ENCODE measurements at places on chromosomes 3 and 15.

DNA sequence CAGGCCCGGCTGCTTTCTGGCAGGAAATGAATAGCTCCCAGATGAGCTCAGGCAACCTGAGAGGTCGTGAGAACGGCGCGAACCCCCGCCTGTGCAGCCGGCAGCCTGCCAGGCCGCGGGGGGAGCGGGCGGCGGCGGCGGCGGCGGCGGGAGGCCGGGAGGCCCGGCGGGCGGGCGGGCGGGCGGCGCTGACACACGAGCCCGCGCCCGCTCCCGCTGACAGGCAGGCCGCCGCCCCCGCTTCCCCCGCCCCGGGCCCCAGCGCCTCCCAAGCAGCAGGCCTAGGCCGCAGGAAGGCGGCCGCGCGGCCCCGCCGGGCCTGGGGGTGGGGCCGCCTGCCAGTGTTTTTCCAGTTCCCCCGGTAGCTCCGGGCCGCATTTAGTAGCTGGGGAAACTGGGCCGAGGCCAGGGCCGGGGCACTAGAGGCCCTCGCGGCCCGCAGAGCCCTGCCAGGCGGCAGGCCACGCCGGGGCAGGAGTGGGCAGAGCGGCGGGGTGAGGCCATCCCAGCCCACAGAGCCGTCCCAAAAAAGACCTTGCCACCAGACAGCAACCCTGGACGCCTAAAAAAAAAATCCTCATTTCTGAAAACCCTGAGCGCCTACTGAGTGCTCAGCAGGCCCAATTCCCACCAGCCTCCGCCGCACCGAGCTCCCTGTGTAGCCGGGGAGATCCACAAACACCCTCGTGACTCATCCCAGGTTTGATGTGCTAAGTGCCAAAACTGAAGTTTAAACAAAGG is 5.6 kb downstream of the HES1 start:
- DNase-seq = peak; percentile 82

DNA sequence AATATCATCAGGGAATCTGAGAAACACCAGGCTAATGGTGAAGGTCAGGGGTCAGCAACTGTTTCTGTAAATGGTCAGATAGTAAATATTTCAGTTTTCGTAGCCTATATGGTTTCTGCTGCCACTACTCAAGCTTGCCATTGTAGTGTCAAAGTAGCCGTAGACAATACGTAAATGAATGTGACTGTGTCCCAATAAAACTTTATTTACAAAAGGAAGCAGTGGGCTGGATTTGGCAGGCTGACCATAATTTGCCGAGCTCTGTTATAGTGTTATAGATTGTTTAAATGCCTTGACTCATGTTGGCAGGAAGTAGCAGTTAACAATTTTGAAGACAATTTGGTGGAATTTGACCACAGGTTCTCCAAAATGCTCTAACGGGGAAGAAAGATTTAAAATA is 548.2 kb downstream of the FOXP1 start:
- DNase-seq = no peak

- DNase-seq = no peak
Measured at GRCh38 chr3:120838441-120839091, 69.4 kb upstream of the STXBP5L start.

GRCh38 chr3:149479621-149480325 is 5.3 kb downstream of the TM4SF4 start:
- no peak for DNase-seq

DNA sequence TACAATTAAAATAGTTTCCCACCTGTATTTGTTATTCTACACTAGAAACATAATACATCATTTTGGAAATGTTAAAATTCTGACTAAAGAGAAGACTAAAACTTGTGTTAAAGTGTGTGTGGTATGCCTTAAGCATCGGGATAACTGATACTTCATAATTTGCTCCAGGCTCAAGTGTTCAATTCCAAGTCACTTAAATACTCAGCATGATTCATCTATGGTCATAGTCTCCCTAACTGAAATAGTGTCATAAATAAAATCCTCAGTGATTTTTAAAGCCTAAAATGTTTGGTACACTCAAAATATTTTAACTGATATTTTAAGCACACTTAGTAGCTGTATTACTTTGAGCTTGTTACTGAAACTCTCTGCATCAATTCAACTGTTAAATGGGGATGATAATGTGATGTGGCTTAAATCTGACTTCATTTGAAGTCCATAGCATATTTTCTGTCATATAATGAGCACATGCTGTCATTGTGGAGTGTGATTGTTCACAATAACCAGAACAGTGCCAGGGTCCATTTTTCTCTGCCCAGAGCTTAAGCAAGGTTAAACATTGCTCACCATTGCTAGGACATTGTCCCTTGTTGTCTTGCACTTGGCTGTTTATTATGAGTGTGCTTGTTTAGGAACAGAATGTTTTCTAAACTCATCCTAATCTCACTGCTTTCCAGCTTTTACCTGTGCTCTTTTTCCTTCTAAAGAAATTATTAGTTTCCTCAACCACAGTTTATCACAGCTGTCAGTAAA is 122.2 kb downstream of the KLHL25 start:
- no peak for DNase-seq

DNA sequence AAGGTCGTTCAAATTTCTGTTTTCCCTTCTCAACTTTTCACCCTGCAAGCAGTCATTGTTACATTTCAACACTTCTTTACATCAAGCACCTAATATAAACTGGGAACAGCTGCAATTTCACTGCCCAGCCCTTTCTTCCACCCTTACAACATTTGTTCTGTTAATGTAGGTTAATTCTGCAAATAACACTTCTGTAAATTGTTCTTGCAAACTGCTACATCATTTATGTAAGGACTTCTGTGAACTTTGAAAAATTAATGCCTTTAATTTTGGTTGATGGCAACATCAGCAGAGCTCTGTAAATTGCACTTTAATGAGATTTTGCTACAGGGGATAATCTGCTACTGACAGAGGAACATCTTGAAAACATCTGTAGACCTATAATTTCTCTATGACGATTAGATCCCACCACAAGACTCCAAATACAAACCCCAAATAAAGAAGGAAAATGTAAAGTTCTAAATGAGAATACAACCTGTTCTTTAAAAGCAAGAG is 93.5 kb downstream of the ZIC4 start:
- no peak for DNase-seq

DNA sequence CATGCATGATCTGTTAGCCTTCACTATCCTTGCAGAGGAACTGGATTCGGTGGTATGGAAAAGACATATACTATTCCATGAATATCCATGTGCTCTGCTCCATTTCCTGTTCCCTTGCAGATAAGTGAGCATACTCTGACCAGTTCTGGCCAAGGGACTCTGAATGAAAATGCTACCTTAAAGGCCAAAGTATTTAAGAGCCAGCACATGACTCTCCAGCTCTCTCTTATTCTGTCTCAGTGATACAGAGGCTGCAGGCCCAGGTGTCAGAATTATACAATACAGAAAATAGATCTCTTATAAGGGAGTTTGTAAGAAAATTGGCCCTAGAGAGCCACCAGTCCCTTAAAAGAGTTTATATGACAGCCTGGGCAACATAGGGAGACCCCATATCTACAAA is 779.7 kb upstream of the CFAP20DC start:
- no peak for DNase-seq

DNA sequence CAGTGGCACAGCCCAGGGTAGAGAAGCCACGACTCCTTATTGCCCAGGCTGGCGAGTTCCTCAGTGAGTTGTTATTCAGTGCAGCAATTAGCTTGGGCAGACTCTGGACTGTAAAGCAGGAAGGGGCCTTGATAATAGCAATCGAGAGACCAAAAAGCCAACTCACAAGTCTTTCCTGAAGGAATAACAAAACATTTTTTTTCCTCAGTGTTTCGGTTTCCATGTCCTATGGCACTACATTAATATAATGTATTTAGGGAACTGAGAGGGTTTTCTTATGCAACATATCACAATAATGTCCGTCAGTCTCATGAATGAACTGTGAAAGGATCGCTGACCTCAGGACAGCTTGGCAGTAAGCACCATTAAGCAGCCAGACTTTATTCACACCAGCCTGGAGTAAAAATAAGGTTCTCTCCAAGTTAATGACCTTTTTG is 248.9 kb upstream of the TBL1XR1 start:
- DNase-seq = no peak

DNA sequence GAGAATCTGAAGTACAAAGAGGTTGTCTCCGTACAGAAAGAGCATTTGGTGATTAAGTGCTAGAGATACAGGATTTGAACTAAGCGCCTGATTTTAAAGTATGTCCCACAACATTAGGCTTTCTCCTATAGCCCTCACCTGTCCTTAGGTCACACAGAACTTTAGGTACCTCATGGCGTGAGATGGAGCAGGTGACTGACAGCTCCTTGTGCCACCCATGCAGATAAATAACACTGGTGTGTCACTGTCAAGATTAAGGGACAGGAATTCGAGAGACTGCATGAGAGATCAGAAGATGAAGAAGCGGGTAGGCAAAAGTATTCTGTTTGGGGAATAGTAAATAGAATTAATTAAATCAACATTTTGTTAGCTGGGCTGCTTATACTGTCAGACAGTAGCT is 1.1 kb downstream of the BLM start:
- DNase-seq = no peak

- DNase-seq = no peak
Measured at GRCh38 chr15:83977992-83978391, 257.6 kb upstream of the GOLGA6L4 start.

DNA sequence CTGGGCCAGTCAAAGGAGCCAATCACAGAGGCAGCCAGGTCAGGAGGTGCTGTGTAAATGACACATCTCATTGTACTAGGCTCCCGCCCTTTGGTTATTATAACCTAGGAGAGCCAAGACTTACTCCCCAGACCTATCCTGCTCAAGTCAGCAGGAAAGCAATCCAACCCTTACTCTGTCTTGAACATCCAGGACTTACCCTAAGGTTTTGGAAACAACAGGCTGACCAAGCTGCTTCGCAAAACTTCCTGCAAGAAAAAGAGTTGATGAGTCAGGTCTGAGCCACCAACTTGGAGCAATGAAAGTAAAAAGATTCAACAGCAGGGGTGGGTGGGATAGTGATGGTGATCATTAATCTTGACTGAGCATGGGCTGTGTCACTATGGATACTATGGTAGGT is 144.4 kb downstream of the MYLK start:
- DNase-seq = no peak

DNA sequence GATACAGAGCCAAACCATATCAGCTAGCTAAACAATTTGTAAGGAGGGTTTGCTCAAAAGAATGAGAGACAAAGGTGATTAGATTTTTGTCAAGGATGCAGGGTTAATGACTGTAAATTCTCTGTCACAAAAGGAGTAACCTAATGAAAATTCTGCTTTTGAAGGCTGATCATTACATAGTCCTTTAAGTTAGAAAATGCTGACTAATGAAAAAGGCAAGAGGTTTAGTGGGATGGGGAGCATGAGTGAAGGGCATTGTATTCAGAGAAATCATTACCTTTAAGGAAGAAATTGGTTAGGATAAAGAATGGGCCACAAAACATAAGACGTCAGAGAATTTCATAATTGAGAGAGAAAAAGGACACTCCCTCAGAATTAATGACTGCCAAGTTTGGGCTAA is 97.7 kb downstream of the TP63 start:
- no peak for DNase-seq

DNA sequence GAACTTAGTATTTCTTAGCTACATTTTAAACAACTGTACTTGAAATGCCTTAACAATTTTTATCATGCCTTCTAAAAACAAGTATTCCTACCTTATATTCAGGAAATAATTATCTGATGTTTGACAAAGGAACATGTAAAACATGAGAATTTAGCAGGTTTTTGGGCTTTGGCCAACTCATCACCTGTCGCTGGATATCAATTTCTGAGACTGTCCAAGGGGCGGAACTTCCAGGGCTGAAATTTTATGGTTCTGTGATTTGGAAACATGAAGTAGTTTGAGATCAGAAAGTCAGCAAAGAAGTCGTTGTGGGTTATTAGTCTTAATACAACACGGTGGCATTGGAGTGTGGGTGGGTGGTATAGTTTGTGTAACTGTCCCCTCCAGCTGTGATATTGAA is 282.2 kb upstream of the LRRN1 start:
- DNase-seq = no peak

- DNase-seq = no peak
Measured at GRCh38 chr3:93961026-93961425, 12.7 kb downstream of the PROS1 start.

- no peak for DNase-seq
Measured at GRCh38 chr15:47997195-47998080, 123.4 kb upstream of the SLC24A5 start.

DNA sequence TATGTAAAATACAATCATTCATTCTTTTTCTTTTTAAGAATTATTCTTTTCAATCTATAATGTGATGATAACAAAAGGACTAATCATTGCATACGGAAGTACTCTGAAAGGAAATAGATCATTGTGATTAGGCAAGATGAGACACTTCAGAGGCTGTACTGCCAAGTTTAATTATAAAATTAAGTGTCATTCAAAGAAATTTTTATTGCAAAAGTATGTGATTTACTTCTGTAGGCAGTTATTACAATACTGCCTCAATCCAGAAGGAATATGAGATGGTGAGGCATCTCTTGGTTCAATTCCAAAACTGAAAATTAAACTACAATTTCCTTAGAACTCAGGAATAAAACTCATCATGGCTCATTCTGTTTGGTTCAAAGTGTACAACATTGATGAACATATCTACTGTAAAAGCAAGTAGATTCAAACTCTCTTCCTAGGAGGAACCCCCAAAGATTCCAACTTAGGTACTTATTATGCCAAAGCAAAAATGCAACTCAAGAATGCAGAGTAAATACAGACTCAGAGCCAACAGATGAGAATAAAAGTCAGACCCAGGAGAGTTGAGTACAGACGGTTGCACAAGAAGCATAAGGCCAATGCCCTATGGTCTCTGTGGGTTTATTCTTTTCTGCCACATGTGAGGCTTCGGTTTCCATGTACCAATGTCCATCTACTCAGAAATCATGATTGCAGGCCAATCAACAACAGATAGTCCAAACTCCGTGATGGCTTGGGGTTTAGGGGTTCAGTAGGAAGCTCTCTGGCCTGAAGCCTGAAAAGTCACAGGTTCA is 118.5 kb upstream of the WNT5A start:
- no peak for DNase-seq

DNA sequence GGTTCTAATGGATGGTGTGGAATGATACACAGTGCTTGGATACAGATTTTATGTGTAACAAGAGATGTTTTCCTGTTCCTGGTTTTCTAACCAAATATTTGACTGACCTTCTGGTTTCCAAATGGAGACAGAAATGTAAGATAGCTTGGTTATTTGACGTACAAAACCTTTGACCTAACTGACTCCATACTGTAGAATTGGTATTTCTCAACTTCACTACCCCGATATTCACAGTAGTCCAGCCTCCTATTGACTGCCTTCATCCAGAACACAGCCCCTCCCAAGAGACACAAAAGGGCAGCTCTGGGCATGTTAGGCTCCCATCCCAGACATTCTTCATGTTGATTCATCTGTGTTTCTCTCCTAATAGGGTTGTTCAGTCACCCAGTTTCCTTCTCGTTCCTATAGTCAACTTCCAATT is 33.4 kb downstream of the MYO1E start:
- no peak for DNase-seq

- DNase-seq = peak; percentile 14
Measured at GRCh38 chr3:110521019-110521418, 550.6 kb upstream of the NECTIN3 start.

DNA sequence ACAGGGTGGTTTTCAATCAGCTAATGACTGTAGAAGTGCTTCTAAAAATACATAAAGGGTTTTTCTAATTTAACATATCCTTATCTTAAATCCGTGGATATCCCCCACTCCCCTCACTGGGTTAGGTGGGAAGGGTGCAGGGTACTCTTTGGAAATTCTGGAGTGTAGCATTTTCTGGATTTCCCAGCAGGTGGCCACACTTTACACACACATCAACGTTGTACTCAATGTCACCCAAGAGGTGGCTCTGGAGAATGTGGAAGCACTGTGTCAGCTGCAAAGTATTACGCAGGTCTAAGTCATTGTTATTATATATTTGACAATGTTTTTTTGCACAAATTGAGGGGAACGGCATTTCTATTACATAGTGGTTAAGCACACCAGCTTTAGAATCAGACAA is 168.8 kb downstream of the CHDH start:
- DNase-seq = no peak

All from HTR-8/SVneo (cell line).